ENCODE measurements at places on chromosomes 13 and 19.

GRCh38 chr13:112842931-112843391, 126.1 kb upstream of the MCF2L start:
- no peak for DNase-seq

- no peak for DNase-seq
Measured at GRCh38 chr19:33681081-33681680, 59.4 kb downstream of the CHST8 start.

DNA sequence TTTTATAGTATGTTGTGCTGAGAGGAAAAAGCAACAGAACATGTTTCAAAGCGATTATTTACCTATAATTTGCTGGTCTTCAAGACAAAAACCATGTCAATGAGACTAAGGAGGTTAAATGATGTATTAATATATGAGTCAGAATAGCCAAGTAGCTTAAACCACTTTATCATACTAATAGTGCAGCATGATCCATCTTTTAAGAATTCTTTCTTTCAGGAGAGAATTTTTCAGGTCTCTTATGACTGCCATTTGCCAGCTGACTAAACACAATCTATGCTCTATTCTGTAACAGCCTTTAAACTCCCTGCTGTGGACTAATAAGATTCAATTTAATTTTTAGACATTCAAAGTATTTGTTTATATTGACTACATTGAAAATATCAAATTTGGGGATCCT, 93.7 kb downstream of the TRPC4 start:
- no peak for DNase-seq

DNA sequence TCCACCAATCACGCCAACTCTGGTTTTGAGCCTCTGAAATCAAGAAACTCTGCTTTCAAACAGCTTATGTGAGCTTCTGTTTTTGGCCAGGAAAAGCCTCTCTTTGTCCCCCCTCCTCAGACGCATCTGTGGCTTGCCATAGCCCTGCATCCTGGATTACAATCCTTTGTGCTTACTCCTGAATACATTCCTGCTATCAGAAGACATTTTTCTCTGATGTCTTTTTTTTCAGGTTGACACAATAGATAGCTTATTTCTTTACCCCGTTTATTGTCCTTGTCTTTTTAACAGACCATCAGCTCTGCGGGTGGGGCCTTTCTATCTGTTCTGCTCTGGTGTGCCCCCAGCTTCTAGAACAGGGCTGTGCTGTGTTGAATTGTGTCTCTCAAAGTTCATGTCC, 11.0 kb downstream of the PNMA8B start:
- DNase-seq: no peak

DNA sequence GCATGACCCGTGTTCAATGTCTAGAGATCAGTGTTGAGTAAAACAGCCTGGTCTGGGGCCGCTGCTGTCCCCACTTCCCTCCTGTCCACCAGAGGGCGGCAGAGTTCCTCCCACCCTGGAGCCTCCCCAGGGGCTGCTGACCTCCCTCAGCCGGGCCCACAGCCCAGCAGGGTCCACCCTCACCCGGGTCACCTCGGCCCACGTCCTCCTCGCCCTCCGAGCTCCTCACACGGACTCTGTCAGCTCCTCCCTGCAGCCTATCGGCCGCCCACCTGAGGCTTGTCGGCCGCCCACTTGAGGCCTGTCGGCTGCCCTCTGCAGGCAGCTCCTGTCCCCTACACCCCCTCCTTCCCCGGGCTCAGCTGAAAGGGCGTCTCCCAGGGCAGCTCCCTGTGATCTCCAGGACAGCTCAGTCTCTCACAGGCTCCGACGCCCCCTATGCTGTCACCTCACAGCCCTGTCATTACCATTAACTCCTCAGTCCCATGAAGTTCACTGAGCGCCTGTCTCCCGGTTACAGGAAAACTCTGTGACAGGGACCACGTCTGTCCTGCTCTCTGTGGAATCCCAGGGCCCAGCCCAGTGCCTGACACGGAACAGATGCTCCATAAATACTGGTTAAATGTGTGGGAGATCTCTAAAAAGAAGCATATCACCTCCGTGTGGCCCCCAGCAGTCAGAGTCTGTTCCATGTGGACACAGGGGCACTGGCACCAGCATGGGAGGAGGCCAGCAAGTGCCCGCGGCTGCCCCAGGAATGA, 1.5 kb upstream of the CEACAM5 start:
- DNase-seq: peak; percentile 44

GRCh38 chr13:113862931-113863523, 849 bp downstream of the GAS6 start:
- DNase-seq: no peak

GRCh38 chr13:100106705-100107104, 17.8 kb downstream of the PCCA start:
- DNase-seq: no peak

DNA sequence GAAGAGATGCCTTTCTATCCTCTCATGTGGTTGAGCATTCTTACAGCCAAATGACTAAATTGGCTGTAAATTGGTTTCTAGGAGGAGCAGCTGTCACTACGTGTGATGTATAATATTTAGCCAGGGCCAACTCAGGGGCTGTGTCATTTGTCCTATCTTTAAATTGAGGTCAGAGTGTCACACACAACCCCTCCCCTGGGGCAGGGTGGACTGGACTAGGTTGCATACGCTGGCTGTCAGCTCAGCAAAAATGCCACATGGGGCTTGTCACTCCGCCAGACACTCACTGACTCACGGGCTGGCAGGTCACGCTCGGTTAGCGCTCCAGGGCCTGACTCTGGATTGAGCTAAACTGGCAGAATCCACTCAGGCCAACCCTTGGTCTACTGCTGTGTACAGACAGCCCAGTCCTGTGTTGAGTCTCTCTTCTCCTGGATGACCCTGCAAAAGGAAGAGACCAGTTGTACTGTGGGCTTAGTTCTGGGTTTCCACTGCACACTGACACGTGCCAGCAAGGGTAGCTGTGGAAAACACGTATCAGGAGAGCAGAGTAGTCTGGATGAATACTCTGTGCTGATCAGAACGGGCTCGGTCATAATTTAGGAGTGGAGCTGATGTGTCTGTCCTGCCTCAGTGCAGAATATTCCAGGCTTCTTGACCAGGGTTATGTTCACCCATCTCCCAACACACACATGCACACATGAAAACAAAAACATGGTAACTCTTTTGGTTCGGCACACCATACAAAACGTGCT, 29.1 kb downstream of the SHISA2 start:
- DNase-seq: peak; percentile 58

- no peak for DNase-seq
Measured at GRCh38 chr13:96898646-96899254, 95.5 kb downstream of the OXGR1 start.

GRCh38 chr19:1226227-1226518, 11.6 kb downstream of the CBARP start:
- no peak for DNase-seq

DNA sequence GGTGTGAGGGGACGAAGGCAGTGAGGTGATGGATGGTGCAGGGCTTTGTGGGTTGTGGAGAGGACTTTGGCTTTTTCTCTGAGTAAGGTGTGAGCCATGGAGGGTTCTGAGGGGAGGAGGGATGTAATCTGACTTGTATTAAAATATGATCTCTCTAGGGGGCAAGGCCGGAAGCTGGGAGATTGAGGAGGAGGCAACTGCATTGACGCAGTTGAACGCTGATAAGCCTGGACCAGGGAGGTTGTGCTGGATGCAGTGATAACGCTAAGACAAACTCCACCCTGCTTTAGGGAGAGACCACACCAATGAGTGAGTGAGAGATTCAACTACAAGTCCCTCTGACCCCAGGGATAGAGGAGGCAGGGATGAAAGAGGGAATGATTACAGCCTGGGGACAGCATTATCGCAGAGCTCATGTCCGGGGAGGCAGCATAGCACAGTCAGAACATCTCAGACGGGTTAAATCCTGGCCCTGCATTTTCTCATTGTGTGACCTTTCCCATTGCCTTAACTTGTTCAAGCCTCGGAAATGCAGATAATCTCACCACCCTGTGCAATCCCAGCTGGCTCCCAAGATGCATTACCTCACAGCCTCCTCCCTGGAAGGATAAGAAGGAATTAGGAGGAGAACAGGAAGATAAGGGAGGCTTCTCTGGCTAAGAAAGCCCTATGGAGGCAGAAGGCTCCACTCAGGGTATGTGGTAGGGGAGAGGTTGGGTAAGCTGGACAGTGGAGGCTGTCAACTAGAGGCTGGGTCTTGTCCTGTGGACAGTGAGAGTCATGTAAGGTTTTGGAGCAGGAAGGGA, 124.2 kb downstream of the CACNA1A start:
- no peak for DNase-seq

- no peak for DNase-seq
Measured at GRCh38 chr19:31089681-31090080, 259.6 kb downstream of the TSHZ3 start.

DNA sequence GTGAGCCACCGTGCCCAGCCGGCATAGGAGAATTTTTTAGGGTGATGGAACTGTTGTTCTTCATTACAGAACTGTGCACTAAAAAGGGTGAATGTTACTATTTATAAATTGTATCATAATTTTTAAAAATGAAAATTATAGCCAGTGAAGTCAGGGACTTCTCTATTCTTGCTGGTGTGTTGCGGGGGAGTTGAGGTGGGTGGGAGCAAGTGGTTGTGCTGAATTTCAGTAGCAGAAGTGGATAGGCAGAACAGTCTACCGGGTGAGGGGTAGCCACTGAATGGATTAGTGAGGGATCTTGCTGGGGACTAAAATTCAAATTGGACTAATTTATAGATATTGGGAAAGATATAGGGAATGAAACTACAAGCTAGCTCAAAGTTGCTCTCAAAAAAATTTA, 74.0 kb downstream of the CAB39L start:
- DNase-seq: no peak

- no peak for DNase-seq
Measured at GRCh38 chr19:4136680-4137088, 12.8 kb upstream of the MAP2K2 start.

- DNase-seq: no peak
Measured at GRCh38 chr13:73351730-73352129, 292.9 kb downstream of the KLF5 start.

- DNase-seq: no peak
Measured at GRCh38 chr13:52348983-52349780, 56.8 kb downstream of the THSD1 start.

- no peak for DNase-seq
Measured at GRCh38 chr19:3049089-3049488, 13.2 kb downstream of the TLE5 start.

GRCh38 chr13:46296921-46297320, 85.2 kb downstream of the LRRC63 start:
- DNase-seq: no peak

DNA sequence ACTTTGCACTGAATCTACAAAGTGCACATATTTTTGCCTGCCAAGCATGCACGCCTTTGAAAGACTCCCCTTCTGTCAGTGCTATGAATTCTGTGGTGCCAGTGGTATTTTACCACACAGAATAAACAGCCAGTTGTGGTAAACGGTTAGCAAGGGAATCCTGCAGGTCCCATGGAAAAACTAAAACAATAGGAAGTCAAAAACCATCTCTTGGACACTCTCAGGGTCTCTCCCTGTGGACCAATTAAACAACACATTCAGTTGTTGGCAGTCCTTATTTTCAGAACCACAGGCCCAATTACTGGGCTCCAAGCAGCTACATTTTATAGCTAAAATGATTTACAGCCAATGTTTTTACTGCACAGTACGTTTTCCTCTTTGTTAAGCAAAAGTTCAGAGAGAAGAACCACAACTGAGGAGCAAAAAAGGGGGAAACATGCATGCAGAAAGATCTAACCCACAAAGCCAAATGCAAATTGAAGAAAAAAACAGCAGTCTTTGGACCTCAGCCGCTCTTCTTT, 116.9 kb downstream of the KCTD12 start:
- DNase-seq: no peak

Data from NCI-H1694 treated with DMSO at 0.1 percent for 48 hours (cell line).